ENCODE measurements at places on chromosomes 5 and 9.

GRCh38 chr9:107635101-107635802 is 145.7 kb upstream of the KLF4 start:
- DNase-seq: no peak

DNA sequence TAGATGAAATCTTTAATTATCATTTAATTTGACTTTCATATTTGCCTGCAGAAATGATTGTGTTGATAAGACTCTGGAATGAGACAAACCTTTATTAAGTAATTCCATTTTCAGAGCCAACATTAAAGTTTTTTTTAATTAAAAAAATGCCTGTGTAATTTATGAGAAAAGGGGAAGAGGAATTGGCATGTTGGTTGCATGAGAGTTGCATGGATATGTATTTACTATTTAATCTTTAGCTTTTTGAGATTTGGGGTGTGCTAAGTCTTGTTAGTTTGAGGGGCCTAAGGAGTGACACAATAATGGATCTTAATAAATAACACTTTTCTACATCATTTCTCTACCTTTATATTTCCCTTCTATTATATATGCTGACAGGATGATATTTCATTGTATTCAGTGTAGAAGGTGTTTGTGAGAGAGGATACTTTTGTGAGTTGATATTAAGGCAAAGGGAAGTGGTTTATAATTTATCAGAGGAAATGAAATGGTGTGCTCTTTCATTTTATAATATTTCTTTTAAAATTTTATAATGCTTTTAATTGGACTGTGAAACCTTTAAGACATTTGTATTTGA is 54.9 kb downstream of the PIK3R1 start:
- no peak for DNase-seq

GRCh38 chr9:76396144-76396543 is 1.9 kb upstream of the RFK start:
- DNase-seq: no peak

GRCh38 chr5:22683050-22683449 is 170.1 kb downstream of the CDH12 start:
- DNase-seq: no peak

- DNase-seq: no peak
These were observed 103.2 kb downstream of the MAT2B start for GRCh38 chr5:163608621-163609020.

- no peak for DNase-seq
These were observed 94.6 kb downstream of the RAPGEF1 start for GRCh38 chr9:131645078-131645776.

- DNase-seq: no peak
These were observed 83.3 kb upstream of the CXCL14 start for GRCh38 chr5:135662061-135662481.

GRCh38 chr5:97458851-97459250 is 275.8 kb upstream of the RIOK2 start:
- no peak for DNase-seq

GRCh38 chr9:21677387-21677786 is 125.0 kb upstream of the MTAP start:
- DNase-seq: no peak

- no peak for DNase-seq
These were observed 66.7 kb downstream of the SIL1 start for GRCh38 chr5:139131465-139131864.

DNA sequence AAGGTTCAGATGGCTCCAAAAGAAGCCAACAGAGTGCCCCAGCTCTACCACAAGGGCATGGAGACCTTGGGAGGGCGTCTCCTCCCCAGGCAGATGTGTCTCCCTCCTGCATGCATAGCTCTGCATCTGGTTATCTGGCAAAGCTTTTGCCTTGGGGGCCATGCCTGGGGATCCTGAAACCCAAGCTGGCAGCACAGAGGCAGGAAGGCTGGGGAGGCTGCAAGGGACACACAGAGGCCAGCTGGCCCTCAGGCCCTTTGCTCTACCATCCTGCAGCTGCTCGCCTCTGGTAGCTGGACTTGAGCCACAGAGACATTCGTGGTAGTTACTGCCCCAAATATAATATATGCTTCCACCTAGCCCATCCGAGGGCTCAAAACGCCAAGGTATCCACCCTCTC is 3.9 kb downstream of the SEPTIN8 start:
- no peak for DNase-seq

- DNase-seq: no peak
These were observed 52.4 kb upstream of the LRRTM2 start for GRCh38 chr5:138927544-138927943.

DNA sequence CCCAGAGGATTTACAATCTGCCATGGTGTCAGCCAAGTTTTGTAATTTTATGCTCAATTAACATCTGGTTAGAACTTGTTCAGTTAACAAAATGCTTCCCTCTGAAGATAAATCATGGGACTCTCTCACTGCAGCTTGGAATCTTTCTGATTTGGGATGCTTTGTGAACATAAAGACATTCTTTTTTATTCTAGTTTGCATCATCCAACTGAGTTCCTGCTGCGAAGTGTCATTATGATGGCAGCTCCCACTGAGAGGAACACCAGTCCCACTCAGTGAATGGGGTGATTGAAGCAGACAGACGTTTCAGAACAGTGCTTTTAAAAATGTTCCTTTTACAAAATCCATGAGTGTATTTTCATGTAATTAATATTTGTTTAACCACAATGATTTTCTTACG is 863.8 kb downstream of the TLE4 start:
- no peak for DNase-seq

GRCh38 chr5:59685793-59686192 is 207.7 kb downstream of the PDE4D start:
- no peak for DNase-seq

DNA sequence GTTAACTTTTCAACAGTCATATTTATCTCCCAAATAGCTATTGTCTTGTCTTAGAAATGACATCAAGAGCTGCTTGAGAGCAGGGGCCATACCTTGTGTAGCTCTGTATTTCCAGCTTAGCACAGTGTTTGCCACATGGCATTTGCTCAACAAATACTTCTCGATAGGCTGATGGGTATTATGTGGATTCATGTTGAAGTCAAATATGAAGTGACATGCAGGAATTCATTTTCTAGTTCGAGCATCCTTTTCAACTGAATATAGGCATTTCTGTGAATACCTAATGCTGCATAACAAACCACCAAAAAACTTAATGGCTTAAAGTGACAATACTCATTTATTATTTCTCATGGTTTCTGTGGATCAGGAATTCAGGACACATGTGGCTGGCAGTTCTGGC is 125.6 kb downstream of the TLE1 start:
- DNase-seq: no peak

GRCh38 chr5:134022333-134022732 is 17.6 kb upstream of the VDAC1 start:
- no peak for DNase-seq

GRCh38 chr5:76099756-76100155 is 16.6 kb downstream of the SV2C start:
- no peak for DNase-seq

- DNase-seq: no peak
These were observed 112.6 kb upstream of the CPEB4 start for GRCh38 chr5:173775261-173776197.

GRCh38 chr5:14109041-14109747 is 33.9 kb upstream of the TRIO start:
- DNase-seq: no peak

- DNase-seq: no peak
These were observed 197.4 kb downstream of the ERCC6L2 start for GRCh38 chr9:96072930-96073329.

DNA sequence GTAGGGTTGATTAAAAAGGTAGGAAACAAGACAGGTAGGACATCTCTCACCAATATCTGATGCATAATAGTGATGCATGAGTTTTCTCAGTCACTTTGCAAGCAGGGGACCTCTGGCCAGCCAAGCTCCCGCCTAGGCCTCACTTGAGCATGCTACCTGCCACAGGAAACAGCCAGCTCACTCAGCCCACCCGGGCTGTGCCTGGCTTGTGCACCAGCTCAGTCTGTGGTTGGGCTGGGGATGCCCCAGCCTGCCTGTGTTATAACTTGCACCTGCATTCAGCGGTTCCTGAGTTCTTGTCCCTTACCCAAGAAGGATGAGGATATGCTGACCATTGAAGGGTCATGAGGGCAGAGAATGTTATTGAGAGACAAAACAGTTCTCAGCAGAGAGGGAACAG is 172.8 kb upstream of the PLCXD3 start:
- no peak for DNase-seq

DNA sequence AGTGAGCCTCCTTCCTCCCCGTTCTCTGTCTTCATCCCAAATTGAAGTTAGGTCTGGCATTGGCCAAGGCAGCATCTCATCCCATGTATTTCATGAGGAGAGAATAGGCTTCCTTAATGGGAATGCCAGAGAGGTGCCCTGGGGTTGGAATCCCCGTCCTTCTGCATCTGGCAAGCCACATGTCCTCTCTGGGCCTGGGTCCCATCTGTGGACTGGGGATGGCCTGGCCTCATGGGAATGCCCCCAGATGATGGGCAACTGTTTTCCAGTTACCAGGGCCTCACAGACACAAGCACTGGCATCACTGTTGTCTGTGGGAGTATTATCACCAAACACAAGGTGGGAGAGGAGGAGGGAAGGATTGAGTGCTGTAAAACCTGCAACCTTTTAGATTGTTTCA is 153.9 kb downstream of the FSTL4 start:
- no peak for DNase-seq

DNA sequence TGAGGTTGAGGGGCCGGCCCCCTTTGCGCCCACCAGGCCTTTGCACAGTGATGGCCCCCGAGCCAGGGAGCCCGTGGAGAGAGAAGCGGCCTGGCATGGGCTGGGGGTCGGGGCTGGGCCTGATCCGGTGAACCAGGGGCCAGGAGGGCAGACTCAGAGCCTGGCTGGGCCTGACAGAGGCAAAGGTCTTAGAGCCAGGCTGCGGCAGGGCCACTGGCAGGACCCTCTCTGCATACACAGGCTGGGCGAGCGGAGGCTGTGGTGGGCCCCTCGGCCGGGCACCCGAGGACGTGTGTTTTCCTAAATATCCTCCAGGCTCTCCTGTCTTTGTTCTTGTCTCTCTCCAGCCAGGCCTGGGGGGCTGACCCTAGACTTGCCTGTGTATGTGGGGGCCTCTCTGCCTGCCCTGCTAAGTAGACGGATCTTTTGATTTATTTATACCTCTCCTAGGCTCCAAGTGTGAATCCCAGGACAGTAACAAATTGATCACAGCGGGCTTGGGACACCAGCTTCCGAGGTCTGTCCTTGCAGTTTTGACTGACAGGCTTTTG is 933 bp downstream of the NEK6 start:
- no peak for DNase-seq

GRCh38 chr5:131943916-131944315 is 1.5 kb downstream of the MEIKIN start:
- DNase-seq: no peak

DNA sequence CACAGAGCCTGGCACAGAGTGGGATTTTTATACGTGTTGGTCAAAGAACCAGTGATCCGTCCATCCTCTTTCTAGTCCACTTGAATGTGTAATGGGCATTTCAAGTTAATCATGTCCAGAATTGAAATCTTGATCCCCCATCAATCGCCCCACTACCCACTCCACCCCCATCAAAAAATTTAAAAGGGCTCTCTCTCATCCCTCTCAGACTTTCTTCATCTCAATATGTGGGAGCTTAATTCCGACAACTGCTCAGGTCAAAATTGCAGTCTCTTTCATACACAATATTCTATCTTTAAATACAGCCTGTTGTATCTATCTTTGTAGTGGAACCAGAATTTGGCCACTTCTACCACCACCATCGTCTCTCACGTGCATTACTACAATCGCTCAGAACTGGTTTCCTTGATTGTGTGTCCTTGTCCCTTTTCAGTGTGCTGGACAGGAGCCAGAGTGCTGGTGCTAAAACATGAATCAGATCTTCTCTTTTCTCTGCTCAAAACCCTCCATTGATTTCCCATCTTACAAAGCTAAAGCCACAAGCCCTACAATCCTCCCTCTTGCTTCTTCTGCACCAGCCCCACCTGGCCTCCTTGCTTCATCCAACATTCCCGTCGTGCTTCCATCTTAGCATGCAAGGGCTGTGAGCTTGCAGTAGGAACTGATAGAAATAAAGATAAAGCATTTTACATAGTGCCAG is 786 bp upstream of the KIF3A start:
- DNase-seq: no peak

DNA sequence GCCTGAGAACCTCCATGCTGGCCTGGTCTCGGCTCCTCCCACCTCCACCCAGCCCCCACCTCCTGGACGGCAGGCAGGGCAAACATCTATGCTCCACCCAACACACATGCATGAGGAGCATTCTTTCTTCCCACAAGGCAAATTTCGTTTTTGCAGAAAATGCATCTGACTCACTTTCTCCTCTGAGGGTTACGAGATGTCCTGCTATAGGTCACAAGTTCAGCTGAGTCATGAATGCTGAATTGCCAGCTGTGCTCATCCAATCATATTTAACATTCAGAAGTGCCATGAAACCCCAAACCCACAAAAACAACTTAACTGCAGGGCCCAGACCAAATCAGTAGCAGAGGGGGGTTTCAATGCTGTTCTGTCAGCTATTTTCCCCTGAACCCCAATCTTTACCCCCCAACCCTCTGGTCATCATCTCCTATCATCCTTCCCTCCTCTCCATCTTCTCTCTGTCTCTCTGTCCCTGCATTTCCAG is 39.0 kb upstream of the OSMR start:
- no peak for DNase-seq

- no peak for DNase-seq
These were observed 104.0 kb upstream of the SSBP2 start for GRCh38 chr5:81854915-81855314.

GRCh38 chr5:2989517-2989916 is 238.0 kb upstream of the IRX2 start:
- no peak for DNase-seq

DNA sequence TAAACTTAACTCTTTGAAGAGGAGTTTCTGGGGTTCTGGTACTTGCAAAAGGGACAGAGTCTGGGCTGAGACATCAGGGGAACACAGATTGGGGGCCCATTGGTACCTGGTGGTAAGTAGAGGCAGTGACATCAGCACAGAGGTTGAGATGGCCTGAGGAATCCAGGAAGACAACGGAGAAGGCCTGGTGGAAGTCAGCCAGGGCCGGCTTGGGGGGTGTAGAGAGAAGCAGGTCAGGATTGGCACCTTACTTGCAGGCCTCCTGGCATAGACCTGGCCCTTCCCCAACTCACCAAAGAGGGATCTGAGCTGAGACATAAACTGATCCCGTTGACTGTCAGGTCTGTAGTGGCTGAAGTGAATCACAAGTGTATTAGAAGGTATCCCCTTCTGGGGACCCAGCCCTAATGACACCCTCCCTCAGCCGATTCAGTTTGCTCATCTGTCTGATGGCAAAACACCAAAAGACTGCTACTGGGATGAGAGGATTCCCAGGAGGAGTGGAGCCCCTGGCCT is 5.5 kb downstream of the NOL6 start:
- DNase-seq: no peak

- DNase-seq: no peak
These were observed 81.4 kb downstream of the GABBR2 start for GRCh38 chr9:98627296-98627695.
